ENCODE measurements at places on chromosomes 16 and 17. TPM values are rescaled to one million over a fixed set of nuclear protein-coding genes. Genes with fewer than 3 reads are reported as not detected.

NDEL1 gene
- 52.0 TPM for total RNA-seq

TPSAB1 gene
- 5.7 TPM for total RNA-seq

SMTNL2 gene
- 0.25 TPM for total RNA-seq

RAPGEFL1 gene
- 149 TPM for total RNA-seq

LHX1 gene
- total RNA-seq = not detected

POLR2C gene
- 50.0 TPM for total RNA-seq

STAC2 gene
- 0.17 TPM for total RNA-seq

TMEM98 gene
- 111 TPM for total RNA-seq

DNA sequence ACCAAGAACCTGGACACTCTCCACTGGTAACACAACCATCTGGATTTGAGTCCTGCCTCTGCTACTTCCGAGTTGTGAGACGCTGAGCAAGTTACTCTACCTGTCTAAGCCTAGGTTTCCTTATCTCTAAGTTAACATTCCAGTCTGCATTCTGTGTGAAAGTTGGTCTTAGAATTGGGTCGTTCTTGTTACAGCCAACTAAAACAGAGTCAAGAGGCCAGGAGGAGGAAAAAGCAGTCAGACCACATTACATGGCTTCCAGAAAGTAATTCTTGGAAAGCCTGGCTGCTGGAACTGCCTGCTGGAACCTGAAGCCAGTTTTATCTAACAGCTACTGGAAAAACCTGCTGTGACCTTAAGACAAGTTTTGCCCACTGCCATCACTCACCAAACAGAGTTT is 38.4 kb upstream of the XYLT1 start:
- no peak for DNase-seq

GRCh38 chr16:75304521-75305363 is 53.3 kb upstream of the BCAR1 start:
- DNase-seq = peak; percentile 80

- DNase-seq = no peak
Measured at GRCh38 chr17:71632328-71632727, 488.5 kb upstream of the SOX9 start.

GRCh38 chr17:27455914-27456680 is at the start of gene KSR1:
KSR1 (plus strand) TSS chr17:27456448; CDS start chr17:27456644, 196 bp downstream.
- peak; percentile 89 for DNase-seq

DNA sequence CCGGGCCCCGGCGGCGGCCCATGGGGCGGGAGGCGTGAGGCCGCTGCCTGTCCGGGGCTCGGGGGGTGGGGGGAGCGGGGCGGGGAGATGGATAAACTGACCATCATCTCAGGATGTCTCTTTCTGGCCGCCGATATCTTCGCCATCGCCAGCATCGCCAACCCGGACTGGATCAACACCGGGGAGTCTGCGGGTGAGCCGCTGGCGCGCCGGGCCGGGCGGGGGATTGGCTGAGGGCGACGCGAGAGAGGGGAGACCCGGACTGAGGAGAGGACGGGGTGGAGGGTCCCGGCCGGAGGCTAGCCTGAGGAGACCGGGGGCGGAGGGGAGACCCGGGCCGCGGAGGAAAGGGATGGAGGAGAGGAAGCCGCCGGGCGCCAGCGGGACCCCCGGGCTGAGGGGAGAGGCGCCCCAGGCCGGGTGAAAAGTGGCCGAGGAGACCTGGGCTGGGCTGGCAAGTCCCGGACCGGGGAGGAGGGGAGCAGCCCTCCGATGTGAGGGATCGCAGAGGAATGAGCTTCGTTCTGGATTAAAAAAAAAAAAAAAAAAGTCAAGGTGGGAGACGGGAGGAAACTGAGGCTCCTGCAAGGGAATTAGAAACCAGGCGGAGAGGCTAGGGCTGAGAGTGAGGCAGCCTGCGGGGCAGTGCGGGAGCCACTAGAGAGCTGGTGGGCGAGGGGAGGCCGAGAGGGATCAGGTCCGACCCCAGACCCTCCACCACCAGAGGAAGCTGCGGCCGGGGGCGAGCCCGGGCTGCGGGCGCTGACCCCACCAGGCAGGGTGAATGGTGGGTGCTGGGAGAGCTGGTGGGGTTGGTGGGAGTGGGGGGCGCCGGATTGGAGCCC is 526 bp downstream of the MOSMO start:
- DNase-seq = peak; percentile 41

GRCh38 chr17:19886116-19886515 is 18.4 kb upstream of the ULK2 start:
- no peak for DNase-seq

- DNase-seq = no peak
Measured at GRCh38 chr17:34709158-34709754, 129.9 kb downstream of the TMEM132E start.

- DNase-seq = no peak
Measured at GRCh38 chr17:47304186-47304585, 19.6 kb upstream of the EFCAB13 start.

GRCh38 chr16:73956587-73957494 is 339.8 kb upstream of the PSMD7 start:
- DNase-seq = peak; percentile 35

GRCh38 chr16:87853411-87854052 is 15.8 kb downstream of the SLC7A5 start:
- DNase-seq = peak; percentile 94

GRCh38 chr17:21711182-21711581 is 18.9 kb downstream of the KCNJ18 start:
- DNase-seq = no peak

DNA sequence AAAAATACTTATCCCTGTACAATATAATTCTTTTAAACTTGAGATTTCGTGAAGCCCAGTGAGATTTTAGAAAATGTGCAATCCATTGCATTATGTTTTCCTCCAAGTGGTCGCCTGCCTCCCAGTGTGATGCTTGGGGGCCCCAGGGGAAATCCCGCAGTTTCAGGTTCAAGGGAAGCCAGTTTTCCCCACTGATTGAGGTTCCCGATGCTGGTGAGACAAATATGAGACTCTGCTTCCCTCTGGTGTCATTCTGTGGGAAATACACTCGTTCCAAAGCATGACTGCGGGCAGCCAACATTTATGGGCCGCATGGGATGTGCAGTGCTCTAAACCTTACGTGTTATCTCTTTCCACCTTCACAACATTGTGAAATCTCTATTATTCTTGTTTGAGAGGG is 200.8 kb downstream of the PRKCB start:
- DNase-seq = peak; percentile 29

DNA sequence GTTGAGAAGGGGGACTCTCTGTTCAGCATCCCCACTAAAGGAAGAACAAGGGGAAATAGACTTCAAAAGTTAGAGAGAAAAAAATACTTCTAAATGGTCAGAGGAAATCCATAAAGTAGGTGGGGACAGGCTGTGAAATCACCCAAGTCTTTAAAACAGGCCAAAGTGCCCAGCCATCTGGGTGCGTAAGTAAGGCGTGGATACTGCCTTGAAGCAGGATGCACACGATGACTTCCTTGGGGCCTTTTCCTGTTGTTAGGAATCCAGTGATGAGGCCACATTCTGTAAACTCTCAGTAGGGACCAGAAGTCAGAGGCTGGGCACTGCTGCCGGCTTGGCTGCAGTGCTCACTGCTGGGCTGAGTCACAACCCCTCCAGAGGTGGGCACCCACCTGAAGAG is 9.2 kb downstream of the AXIN2 start:
- peak; percentile 45 for DNase-seq

DNA sequence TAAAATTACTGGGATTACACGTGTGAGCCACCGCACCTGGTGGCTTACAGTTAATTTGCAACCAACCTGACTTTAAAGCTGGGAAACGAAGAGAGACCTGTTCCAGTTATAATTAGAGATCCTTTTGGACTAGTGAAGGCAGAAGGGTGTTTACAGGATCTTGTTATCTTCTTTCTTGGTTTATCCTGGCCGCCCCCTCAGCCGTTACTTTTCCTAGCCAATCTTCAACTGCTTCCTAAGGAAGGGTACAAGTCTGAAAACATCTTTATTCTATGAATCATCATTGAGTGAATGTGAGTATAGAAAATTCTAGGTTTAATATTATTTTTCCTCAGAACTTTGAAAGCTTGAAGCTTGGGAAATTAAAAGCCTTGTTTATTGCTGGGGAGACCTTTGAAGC is 286.5 kb downstream of the SLC39A11 start:
- no peak for DNase-seq

DNA sequence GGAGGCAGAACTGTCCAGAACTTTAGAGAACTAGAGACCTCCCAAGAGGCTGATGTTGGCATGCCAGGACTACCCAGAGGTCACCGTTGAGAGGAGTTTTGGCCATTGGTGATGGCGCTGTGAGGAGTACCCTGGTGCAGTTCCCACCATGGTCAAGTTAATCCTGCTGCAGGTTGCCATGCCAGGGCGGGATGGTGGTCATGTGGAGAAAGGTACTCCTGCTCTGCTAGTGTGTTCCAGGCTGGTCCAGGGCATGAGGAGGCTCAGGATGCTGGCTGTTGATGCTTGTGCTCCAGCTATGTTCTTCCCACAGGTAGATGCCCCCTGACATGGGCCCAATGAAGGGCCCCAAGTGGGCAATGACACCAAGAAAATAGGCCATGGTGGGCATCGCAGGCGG is 4.1 kb upstream of the PHF12 start:
- DNase-seq = no peak

GRCh38 chr17:72576289-72576759 is 455.5 kb downstream of the SOX9 start:
- DNase-seq = no peak

GRCh38 chr17:50257676-50258224 is 16.5 kb upstream of the TMEM92 start:
- no peak for DNase-seq

GRCh38 chr17:8856869-8857575 is 10.5 kb downstream of the PIK3R6 start:
- no peak for DNase-seq

GRCh38 chr17:49390548-49391324 is 23.9 kb downstream of the PHB1 start:
- DNase-seq = peak; percentile 58

GRCh38 chr16:90026135-90026534 is 6.9 kb upstream of the DBNDD1 start:
- DNase-seq = no peak

- peak; percentile 17 for DNase-seq
Measured at GRCh38 chr17:4033751-4034251, 69.6 kb upstream of the ATP2A3 start.

DNA sequence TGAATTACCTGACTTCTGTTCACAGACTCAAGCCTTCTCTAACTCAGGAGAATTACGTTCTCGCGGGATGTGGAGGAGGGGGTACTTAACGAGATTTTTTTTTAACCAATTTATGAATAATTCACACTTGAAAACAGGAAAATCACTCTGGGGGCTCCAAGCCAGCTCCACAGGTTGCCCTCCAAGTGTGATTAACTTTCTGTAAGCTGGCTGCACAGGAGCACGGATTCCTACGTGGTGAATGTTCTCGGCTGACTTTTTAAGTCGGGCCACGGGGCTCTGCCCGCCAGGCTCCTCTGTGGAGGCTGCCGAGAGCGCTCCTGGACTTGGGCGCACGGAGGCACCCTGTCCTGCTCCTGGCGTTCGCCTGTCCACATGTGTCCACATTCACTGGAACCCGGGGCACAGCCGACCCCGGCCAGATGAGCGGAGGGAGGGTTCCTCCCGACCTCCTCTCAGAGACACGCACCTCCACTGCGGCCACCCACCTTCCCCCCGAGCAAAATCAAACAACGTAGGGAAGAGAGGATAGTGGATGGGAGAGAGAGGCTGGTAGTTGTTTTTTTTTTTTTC is 147.1 kb upstream of the CHMP6 start:
- DNase-seq = no peak

DNA sequence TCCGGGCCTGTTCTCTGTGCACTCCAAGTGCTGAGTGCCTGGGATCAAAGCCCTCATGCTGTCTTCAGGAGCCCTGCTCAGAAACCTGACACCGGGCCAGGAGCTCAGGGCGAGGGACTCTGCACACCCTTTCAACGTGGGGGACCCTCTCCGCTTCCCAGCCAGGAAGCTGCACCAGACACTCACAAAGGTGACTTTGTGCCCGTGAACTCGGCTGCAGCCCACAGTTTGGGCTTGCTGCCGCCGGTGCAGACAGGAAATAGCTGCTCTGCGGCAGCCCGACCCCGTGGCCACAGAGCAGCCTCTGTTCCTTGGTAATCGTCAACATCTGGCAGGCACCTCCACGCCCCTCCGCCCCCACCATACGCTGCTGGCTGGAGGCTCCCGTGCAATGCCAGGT is 93.4 kb upstream of the METRNL start:
- DNase-seq = no peak
